Activated CD4-positive, alpha-beta memory T cell treated with anti-CD3 and anti-CD28 coated beads for 36 hours (primary cell): ENCODE measurements at places on chromosomes 2 and 18. TPM values are rescaled to one million over a fixed set of nuclear protein-coding genes. Genes with fewer than 3 reads are reported as not detected.

DNA sequence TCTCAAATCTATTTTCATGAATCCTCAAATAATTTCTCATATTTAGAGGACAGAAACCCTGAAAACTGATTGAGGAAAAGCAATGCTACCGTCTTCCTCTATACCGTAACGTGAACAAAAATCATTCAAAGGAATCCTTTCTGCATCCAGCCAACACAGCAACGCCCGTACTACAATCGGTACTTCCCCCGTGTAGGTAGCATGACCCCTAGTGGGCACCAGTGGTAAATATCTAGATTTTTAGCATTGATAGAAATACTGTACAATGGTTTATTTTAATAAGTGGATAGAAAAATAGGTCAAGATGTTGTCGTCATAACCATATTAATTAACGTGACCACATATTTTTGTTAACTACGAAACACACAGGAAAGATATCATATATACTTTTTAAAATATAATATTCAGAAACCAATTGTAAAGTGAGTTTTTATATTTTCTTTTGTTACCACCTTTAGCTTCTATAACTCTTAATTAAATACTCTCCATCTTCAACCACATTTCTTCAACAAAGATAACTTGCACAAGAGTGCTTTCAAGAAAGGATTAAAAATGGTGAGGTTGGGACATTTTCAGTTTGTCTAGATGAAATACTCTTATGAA, 194.1 kb downstream of the SS18 start:
- peak; percentile 23 for DNase-seq

- peak; percentile 27 for DNase-seq
Observed at GRCh38 chr2:222320436-222321395, 21.9 kb upstream of the PAX3 start.

DNA sequence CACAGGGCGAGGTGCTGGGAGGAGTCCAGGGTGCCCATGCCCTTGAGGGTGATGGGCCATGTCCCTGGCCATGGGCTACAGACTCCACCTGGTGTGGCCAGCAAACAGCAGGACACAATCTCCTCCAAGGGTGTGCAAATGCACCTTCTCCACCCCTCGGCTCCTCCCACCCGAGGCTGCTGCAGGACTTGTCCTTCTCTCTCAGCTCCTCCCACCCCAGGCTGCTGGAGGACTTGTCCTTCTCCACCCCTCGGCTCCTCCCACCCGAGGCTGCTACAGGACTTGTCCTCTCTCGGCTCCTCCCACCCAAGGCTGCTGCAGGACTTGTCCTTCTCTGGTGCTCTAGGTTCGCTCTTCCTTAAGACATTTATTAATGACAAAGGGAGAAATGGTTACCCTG, 57.3 kb upstream of the SNTG2 start:
- DNase-seq, result no peak

- DNase-seq, result no peak
Observed at GRCh38 chr2:13583609-13584008, 866.9 kb downstream of the TRIB2 start.

DNA sequence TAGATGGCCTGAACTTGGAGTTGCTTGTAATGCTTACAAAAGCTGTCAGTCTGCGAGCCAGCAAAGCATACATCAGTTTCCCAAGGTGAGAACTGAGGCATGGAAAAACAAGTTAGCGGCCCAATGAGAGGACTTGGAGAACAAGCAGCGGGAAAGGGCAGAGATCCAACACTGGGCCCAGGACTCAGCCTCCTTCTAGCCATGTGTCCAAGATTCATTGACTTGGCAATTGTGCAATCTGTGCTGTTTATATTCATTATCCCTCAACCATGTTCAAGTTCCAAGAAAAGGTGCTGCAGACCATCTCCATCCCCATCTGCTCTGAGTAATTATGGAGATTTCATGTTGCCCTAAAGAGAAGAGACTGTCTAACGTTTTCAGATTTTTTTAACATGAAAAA, 187.4 kb downstream of the ALK start:
- no peak for DNase-seq

- DNase-seq, result peak; percentile 50
Observed at GRCh38 chr2:11446733-11447248, 19.2 kb downstream of the E2F6 start.

- DNase-seq, result no peak
Observed at GRCh38 chr2:240455647-240456446, 20.4 kb downstream of the GPC1 start.

DNA sequence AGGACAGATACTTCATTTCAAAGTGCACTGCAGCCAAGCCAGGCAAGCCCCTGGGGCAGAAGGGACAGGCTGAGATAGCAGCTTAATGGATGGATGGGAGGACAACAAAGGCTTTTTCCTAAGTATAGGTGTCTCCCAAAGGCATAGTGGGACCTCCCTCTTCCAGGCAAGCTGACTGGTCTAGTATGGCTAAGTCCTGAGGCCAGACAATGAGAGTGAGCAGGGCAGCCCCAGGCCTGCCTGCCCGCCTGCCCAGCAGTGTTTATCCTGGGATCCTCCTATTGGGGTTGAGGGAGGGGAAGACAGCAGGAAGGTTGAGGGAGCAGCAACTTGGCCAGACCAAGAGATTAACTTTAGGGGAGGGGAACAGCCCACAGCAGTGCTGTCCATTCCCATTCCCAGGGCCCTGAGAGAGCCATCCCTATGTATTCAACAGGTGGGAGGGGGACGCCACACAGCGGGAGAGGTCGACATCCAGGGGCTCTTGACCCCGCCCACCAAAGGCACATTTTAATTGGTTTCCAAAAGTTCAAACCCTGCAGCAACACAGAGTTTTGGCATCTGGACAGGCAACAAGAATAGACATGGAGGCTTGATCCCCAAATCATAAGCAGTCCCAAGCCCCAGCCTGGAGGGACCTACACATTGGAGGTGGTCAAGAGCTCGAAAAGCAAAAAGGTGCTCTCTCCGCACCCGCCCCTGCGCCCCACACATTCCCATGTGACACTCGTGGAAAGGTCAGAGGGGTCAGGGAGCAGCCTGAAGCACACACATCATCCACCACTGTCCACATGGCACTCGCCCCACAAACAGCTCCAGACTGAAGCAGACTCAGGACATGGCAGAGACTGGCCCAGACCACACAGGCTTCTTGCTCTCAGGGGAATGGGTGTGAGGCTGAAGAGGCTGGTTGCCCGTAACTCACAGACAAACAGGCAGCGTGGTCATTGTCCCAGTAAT, 2.9 kb upstream of the SFXN5 start:
- DNase-seq, result no peak

- no peak for DNase-seq
Observed at GRCh38 chr18:45841765-45842442, 16.4 kb downstream of the SIGLEC15 start.

- DNase-seq, result no peak
Observed at GRCh38 chr2:189648846-189649509, 12.3 kb upstream of the ASNSD1 start.

OSBPL1A gene
- 2.4 TPM for total RNA-seq

AOX1 gene
- 0.38 TPM for total RNA-seq

RSAD2 gene
- total RNA-seq, result 8.6 TPM

VWA3B gene
- not detected for total RNA-seq

ZSWIM2 gene
- not detected for total RNA-seq

FEV gene
- total RNA-seq, result not detected

RUFY4 gene
- 1.8 TPM for total RNA-seq

CIB4 gene
- total RNA-seq, result not detected
